ENCODE measurements at places on chromosomes 7 and 10.
A peak's percentile ranks its signal among the peaks of the same experiment; 100 is the strongest.

- no peak for DNase-seq
Observed at GRCh38 chr10:80194373-80195045, 10.8 kb downstream of the ANXA11 start.

GRCh38 chr10:27695706-27696105 is 49.9 kb downstream of the MKX start:
- no peak for DNase-seq

DNA sequence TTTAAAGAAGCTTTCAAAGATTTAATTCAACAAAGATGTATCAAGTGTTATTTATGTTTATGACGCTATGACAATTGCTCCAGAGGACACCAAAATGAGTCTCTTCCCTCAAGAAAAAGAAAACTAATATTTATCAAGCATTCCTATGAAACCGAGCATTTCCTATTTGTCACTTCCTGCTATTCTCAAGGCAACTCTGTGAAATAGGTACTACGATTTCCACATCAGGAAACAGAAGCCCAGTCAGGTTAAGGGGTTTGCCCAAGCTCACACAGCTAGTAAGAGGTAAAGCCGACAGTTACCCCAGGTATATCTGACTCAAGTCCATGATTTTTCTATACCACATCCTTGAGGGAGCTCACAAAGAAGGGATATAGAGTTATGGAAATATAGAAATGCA is 85.9 kb downstream of the TRIL start:
- no peak for DNase-seq

DNA sequence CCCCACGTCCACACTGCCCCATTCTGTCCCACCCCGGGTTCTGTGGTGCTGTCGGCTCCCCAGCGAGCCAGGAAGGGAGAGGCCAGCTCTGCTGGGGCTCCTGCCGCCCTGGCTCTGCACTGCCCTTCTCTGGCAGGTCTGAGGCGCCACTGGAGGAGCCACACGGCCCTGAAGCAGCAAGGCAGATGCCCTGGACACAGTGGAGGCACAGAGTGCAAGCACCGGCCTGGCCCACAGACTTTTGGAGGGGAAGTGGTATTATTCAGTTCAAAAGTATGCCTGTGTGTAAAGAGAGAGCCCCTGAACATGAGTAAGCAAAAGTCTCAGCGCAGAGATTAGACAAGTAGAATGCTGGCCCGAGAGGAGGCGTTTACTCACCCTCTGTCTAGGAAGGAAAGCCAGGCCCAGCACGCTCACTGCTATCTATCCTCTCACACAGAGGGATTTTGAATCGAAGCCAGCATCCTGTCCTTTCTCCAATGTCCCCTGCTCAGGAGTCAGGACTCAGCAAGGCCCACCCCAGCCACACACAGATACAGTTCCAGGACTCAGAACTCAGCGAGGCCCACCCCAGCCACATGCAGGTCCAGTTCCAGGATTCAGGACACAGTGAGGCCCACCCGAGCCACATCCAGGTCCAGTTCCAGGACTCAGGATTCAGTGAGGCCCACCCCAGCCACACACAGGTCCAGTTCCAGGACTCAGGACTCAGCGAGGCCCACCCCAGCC is 115.0 kb downstream of the EGFR start:
- DNase-seq: no peak

DNA sequence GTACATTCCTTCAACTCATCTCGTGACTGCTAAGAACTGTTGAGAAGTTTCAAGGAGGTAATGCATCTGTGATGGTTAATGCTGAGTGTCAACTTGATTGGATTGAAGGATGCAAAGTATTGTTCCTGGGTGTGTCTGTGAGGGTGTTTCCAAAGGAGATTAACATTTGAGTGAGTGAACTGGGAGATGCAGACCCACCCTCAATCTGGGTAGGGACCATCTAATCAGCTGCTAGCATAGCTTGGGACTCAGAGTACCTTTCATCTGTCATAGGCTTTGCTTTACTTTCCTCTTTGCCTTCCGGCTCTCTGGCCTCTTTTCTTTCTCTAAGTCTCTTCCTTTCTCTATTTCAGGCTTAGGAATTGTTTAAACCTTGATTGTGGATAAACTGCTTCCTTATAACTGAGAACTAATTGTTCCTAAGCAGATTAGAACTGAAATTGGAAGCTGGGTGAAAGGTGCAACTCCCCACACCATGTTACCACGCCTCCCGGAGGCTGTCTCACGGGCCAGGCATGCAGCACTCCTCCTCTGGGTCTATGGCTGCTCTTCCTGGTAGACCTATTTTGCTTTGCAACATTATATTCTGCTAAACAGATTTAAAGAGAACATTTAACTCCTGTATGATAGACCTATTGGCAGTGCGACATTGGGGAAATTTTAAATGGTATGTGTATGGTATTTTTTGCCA is 298.2 kb downstream of the CCSER2 start:
- DNase-seq: no peak

- DNase-seq: no peak
Observed at GRCh38 chr7:56007167-56007652, 42.8 kb downstream of the NIPSNAP2 start.

GRCh38 chr10:6144406-6145165 is 55.8 kb downstream of the RBM17 start:
- DNase-seq: peak; percentile 22
